ENCODE measurements at places on chromosomes 11 and 22.

DNA sequence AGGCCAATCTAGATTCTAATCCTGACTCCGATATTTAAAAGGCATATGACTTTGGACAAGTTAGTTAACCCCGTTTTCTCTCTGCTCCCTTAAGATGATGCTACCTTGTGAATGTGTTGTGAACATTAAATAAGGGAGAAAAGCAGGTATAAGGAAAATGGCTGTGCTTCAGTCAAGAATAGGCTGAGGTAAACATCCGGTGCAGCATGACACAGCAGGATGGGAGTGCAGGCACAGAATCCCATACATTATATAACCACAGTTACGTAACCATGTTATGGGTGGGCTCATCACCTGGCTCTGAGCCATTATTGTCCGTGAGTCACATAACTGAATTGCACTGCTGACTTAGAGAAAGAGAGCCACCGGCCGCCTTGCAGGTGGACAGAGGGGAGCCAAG lies 382.2 kb upstream of the ANO5 start:
- DNase-seq, result no peak

DNA sequence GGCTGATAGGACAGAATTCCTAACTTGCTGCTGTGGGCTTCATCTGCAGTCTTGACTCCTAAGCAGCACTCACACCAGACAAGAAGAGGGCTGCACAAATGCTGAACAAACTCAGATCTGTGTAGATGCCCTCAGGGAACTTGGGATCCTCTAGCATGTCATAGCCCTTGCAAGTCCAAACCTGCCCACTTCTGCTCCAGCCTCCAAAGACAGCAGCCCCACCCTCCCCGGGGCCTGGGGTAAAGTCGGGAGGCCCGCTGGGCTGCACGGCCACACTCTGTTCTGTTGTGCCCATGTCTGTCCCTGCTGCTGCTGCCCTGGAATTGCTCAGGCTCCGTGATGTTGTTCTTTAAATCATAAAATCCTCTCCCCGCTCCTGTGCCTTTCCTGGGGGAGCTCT lies 28.3 kb downstream of the DRD2 start:
- no peak for DNase-seq

GRCh38 chr11:95121698-95122097 lies 32.1 kb downstream of the ENDOD1 start:
- no peak for DNase-seq

DNA sequence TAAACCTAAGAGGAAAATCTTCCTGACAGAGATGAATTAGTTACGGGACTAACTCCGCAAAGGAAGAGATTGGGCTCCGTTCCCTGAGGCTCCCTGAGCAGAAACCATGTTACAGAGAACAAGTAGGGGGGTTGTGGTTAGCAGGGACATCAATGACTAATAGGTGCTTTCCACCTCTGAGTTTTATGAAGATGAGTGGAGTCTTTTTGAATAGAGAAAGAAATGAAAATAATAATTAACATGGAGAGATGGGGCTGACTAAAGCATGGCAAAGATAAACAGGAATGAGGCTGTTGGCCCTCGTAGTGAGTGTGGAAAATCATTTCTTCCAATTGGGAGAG lies 47.5 kb upstream of the PICALM start:
- DNase-seq, result no peak

GRCh38 chr11:11681536-11681935 lies 59.7 kb upstream of the GALNT18 start:
- DNase-seq, result no peak

GRCh38 chr11:108931168-108931567 lies 266.3 kb downstream of the DDX10 start:
- no peak for DNase-seq
